ENCODE measurements at places on chromosomes 12 and 14.

DNA sequence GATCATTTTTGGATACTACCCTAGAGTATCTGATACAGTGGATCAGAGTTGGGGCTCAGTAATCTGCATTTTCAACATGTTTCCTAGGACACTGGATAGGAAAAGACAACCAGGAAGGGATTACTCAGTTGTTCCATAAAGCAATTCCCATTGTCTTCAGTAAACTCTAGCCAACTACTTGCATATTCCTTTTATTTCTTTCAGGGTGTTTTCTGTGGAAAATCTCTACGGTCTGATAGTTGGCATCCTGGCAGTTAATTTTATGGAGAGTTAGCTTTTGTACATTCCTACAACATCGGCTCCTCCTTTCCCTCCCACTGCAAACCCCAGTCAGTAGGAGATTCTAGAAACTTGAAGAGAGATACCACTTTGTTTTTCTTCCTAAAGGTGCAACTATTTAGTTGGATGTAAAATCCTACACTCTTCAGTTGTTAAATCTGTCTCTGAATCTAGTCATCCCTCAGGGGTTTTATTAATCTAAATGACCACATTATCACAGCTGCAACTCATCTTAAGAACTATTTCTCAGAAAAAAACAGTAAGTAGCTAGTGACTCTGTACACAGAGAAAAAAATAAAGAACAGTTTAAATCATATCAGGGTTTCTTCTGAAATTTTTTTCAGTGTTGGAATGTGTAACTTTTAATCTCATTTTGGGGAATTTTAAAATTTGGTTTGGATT lies 103.9 kb downstream of the PDE3A start:
- DNase-seq: no peak

DNA sequence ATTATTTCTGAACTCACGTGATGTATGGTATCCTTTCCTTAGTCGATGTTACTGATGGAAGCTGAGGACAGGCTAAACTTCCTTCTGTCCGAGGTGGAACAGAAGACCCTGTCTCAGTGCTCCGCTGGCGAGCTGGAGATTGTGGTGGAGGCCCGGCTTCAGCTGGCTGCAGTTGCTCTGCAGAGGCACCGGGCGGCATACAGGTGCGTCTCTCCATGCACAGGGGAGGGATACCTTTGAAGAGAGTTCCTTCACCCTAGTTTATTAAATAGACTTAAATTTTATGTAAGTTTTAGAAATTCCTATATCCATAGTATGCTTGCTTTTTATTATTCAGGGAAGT lies 186.7 kb upstream of the NEDD1 start:
- peak; percentile 2 for DNase-seq

DNA sequence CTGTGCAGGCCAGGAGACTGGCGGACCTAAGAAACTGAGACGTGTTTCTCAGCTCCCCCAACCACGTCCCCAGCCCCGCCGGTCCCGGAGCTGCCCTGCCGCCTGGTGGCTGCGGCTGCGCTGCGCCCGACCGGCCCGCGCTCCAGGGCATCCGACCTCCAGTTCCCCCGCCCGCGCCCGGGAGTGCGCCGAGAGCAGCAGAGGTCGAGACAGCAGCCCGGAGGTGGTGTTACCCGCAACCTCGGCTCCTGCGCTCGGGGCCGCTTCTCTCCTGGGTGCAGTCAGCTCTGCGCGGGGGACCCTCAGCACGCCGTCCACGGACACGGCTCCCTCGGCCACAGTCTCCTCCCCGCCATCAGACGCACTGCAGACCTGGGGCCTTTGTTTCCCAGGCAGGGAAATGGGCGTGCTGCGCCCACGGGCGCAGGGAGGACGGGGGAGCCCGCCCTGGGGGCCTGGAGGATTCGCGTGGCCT lies 21.6 kb upstream of the GPR132 start:
- peak; percentile 86 for DNase-seq

DNA sequence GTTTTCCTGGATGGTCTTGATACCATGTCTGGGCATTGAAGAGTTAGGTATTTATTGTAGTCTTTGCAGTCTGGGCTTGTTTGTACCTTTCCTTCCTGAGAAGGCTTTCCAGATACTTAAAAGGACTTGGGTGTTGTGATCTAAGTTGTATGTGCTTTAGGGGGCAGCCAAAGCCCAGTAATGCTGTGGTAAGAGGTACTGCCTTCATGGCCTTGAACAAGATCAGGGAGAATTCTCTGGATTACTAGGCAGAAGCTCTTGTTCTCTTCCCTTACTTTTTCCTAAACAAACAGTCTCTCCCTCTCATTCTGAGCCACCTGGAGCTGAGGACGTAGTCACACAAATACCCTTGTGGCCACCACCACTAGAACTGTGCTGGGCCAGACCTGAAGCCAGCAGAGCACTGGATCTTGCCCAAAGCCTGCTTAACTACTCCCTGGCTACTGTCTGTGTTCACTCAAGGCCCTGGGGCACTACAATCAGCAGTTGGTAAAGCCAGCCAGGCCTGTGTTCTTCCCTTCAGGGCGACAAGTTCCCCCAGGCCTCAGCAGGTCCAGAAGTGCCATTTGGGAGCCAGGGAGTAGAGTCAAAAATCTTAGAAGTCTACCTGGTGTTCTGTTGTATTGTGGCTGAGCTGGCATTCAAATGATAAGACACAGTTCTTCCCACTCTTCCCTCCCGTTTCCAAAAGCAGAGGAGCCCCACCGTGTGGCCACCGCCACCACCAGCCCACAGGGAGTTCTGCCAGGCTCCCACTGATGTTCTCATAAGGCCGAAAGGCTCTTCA lies 11.4 kb downstream of the PRORP start:
- no peak for DNase-seq

DNA sequence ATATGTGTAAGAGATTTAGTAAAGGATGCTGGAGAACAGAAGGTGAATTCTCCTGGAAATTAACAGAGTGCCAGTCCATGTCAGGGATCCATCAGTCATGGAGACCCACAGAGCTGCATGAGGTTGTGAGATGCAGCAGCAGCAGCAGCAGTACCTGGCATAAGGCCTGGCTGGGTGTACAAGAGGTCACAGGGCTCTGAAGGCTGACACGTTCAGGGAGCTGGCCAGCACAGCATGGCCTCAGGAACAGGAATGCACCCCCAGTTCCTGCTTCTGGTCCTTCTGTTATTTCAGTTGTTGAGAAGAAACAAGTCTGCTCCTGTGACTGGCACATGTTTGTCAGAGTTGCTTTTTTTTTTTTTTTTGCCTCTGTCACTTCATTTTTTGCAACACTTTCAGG lies 210.8 kb downstream of the CNTN1 start:
- no peak for DNase-seq

- no peak for DNase-seq
Observed at GRCh38 chr12:6020930-6021329, 75.9 kb upstream of the ANO2 start.

GRCh38 chr14:38210587-38211216 lies 3.0 kb downstream of the SSTR1 start:
- no peak for DNase-seq

Data from CD4-positive, alpha-beta T cell treated with Interleukin-1 beta for 1 hour (primary cell).